ENCODE measurements at places on chromosomes 12 and 14. TPM values are rescaled to one million over a fixed set of nuclear protein-coding genes. Genes with fewer than 3 reads are reported as not detected.

RNASE7 gene
- total RNA-seq, result not detected

COL2A1 gene
- 11.7 TPM for total RNA-seq

AJUBA gene
- total RNA-seq, result 7.4 TPM

MYF5 gene
- not detected for total RNA-seq

RPS6KA5 gene
- total RNA-seq, result 10.6 TPM
